ENCODE measurements at places on chromosomes 5 and 9.

GRCh38 chr9:115980502-115980901 is 173.1 kb upstream of the PAPPA start:
- DNase-seq: no peak

DNA sequence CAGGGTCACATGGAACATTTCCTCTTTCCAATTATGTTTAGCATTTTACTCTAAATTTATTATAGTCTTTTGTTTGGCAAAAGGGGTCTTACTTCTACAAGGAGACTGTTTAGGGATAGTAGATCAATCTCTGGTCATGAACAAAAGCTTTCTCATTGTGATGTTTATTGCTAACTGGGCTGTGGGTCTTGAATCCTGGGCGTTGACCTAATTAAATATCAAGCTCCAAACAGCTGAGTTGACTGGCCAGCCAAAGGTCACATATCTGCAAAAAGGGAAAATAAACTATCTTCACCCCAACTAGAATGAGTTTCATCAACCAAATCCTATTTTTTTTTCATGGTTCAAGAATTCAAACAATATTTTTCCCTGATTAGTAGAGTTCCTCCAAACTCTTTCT is 245.4 kb upstream of the TUT7 start:
- DNase-seq: no peak

- DNase-seq: no peak
Measured at GRCh38 chr5:114184006-114184405, 177.9 kb upstream of the KCNN2 start.

GRCh38 chr9:135567311-135567710 is 5.8 kb downstream of the PAEP start:
- DNase-seq: no peak

DNA sequence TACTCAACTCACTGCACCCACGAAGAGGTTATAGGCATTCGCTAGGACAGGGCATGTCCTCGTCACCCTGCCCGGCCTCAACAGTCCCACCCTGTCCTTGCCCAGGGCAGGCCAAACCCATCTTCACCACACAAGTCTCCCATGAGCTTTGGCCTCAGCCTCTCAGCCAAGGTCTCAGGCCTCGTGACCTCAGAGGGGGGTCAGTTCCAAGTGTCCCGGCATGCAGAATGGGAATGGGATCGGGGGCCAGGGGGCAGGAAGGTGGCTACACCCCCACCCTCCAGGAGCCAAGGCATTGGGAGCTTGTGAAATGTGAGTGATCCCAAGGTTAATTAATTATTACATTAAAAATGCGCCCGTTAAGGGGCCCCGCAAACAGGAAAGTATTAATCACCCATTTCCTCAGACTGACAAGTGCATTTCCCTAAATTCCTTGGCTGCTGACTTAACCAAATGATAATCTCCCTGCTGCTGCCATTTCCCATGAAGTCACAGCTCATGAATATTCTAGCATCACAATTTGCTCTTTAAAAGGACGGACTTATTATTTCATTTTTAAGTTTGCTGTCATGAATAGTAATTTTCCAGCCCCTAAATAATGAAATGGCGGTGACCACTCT is 8.0 kb upstream of the UBAC1 start:
- DNase-seq: no peak

DNA sequence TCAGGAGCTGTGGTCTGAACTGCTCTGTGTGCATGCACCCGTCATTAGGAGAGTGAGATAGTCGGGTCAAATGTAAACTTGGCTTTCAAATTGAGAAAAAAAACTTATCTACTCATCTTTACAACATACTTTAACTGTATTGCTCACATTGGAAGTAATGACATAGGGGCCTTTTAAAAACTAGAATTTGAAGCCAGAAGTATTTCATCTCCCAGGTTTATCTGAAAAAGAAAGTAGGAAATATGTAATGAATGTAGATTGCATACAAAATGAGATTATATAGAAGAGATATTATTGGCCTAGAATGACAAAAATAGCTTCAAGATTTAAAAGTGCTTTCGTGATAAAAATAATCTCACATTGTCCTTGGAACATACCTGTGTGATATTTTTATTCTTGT is 24.3 kb downstream of the RGS7BP start:
- DNase-seq: no peak

- no peak for DNase-seq
Measured at GRCh38 chr5:169116961-169117461, 183.9 kb downstream of the SLIT3 start.

DNA sequence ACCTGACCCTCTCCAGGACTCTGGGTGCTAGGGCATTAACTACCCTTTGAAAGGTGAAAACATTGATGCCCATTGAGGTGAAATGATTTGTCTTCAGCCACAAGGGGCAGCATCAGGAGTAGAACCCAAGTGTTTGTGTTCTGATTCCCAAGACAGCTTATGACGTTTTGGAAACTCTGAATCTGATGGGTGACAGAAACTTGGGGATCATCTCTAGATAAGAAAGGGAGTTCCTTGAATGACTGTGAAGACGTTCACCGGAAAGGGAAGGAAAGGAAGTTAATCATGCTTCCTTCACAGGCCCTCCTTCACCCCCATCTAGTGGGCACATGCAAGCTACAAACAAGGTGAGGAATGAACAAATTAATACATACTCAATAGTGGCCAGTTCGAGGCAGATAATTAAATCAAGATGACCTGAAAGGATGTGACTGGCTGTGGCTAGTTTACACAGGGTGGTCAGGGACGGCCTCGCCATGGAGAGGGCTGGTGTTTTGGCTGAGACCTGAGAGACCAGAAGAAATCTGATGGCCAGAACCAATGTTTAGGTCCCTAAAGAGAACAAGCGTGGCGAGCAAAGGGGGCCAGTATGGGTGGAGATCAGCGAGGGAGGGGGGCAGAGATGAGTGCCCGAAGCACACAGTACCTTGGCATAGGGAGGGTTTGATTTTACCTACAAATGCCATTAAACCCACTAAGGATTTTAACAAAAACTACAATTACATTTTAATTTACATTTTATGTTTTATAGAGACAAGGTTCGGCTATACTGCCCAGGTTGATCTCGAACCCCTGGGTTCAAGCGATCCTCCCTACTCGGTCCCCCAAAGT is 937 bp upstream of the SLC26A2 start:
- DNase-seq: peak; percentile 48

GRCh38 chr5:40022057-40022456 is 597.3 kb upstream of the DAB2 start:
- no peak for DNase-seq

GRCh38 chr5:108084105-108084504 is 297.8 kb downstream of the FBXL17 start:
- no peak for DNase-seq

DNA sequence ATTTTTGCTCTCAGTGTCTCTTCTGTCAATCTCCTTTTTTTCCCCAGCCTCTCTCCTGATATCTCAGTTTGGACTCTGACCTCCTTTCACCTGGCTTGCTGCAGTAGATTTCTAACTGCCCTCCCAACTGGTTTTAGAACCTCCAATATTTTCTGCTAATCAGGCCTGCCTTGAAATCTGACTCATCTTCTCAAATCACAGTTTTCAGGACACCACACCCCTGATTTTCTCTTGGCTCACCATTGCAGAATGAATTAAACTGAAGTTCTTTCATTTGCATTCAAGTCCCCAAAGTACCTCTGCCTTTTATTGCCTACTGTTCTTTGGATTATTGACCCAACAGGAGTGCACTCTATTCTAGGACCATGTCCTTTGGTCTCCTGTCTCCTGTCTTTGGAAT is 310.4 kb upstream of the TRPC7 start:
- DNase-seq: no peak

GRCh38 chr5:173625673-173626504 is 9.4 kb upstream of the BOD1 start:
- DNase-seq: peak; percentile 6

- DNase-seq: no peak
Measured at GRCh38 chr9:116278326-116278725, 124.7 kb downstream of the PAPPA start.

DNA sequence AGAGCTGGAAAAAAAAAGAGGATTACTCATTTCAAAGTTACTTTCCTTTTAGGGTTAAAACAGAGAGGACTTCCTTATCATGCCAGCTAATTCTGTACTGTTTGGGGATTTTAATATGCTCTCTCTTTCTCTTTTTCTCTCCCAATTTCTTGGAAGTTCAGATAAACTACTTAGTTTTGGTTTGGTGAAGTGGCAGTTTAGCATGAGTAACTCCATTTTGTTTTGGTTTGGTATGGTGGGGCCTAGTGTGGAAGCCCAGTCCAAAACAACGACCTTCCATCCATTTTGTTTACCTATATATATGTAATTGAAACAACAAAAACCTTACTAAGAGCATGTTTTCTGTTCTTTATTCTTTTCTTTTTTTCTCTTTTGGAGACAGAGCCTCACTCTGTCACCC is 3.7 kb upstream of the BSPRY start:
- DNase-seq: no peak

DNA sequence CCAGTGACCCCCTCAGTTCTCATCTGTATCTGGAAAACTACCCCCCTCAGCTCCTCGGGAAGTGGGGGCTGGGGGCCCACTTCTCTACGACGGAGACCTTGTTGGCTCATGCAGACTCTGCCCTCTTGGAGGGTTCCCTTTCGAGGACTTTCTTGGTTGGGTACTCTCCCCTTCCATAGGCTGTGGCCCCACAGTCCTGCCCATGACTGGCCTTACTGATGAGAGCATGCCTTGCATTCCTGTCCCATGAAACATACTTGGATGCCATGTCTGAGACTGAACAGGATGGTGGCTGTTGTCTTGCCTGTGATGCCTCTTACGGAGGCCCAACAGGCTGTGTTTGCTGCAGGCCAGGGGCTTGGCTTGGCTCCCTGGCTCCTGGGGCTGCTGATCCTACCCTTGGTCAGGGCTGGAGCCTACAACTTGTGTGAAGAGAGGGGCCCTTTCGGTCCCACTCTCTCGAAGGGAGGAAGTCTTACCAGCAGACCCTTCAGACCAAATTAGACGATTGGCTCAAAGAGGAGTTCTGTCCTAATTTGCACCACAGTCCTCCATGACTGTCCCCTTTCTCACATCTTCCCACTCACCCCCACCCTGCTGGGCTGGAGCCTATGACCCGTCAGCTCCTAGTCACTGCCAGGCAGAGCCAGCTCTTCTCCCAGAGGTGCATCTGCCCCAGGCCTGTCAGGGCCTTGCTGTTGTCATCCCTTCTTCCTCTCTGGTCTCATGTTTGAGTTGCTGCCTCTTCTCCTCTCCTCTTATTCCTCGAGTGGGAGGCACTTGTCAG is 109.9 kb downstream of the CACNA1B start:
- DNase-seq: no peak
